ENCODE measurements at places on chromosomes 6 and 20.

GRCh38 chr6:79453558-79454042 lies 83.6 kb downstream of the LCA5 start:
- no peak for DNase-seq

DNA sequence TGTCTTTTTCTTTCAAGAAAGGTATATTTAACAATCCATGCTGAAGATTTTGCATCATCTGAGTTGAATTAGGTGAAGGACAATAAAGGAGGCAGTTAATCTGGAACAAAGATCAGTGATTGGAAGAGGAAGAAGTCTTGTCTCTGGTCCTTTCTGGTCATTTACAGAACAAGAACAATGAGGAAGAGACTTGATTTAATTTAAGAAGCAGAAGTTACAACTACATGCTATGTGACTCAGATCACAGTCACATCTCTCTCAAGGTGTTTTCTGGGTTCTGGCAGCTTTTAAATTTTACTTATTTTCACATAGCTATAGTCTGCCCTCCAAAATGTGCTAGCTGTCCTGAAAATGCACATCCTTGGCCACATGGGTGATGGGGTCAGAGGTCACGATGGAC lies 53.5 kb upstream of the DEK start:
- DNase-seq, result no peak

DNA sequence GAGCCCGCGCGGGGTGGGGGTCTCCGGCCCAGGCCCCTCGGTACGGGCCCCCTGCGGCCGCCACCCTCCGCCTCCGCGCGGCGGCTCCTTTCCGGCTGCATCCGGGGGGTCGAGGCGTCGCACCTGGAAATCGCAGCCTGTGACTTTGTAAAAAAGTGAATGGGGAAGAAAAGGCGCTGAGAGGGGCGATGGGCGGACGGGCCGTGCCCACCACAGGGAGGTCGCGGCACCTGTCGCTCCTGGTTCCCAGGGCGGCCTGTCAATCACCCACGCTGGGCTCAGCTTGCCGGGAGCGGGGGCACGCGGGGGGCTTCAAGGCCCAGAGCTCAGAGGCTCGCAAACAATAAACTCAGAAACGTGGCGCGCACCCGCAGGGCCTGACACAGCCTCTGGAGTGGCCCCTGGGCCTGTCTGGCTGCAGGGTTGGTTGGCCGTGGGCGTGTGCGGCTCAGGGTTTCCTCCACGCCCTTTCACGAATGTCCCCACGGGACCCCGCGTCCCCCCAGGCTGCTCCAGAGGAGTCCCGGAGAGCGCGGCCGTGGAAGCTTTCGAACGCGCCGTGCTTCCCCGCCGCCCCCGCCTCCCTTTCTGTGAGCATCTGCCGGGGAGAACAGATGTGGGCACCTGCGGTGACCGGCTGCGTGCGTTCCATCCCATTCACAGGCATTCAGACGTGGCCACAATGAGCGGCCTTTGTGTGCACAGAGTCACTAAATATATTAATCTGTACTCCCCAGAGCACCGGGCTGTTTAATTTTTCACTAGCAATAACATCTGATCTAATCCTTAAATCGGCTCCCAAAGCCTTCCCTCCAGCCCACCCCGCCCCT lies 6.1 kb upstream of the DLL1 start:
- peak; percentile 39 for DNase-seq

- DNase-seq, result no peak
These were observed 19.3 kb downstream of the RIPOR2 start for GRCh38 chr6:24916496-24916895.

DNA sequence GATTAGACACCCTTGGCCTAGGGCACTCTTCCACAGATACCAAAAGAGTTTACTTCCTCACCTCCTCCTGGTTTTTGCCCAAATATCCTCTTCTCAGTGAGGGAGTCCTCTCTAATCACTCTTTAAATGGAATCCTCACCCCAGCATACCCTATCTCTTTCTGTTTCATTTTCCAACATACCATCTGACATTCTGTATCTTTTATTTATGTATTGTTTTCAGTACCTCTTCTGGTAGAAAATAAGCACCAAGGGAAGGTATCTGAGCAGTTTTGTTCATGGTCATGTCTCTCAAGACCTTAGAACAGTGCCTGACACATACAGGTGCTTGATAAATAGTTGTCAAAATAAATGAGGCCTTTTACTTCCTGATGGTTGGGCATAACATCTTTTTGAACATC lies 55.1 kb downstream of the KIAA0408 start:
- DNase-seq, result no peak

DNA sequence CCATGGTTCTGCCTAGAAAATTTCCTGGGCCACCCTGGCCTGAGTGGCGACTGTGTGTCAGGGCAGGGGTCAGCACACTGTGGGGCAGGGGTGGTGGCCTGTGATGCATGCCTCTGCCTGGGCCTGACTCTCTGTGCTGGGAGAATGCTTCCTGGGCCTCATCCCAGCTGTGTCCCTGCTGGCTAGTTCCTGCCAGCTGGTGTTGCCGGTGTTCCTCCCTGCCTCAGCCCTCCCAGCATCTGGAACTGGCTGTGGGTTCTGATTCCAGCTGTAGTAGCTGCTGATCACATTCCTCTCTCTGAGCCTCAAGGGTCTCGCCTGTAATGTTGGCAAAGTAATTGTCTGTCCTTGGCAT lies 101.5 kb downstream of the SYCP2 start:
- DNase-seq, result no peak

DNA sequence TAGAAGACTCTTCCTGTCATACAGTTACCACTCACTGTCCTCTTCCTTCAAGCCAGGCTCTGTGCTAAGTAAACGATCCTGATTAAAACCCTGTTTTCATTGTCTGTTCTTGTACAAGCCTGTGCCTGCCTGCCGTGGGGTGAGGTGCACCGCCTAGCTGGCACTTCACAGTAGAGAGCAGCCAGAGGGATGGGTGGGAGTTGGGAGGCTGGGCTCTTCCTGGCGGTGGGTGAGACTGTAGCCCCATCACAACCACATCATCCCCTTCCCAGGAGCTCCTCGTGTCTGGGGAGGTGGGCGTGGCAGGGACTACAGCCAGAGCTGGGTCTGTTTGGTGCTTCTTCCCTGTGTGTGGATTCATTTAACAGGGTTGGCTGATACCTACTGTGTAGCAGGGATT lies 382.0 kb downstream of the TAF4 start:
- DNase-seq, result no peak

- DNase-seq, result no peak
These were observed 144.0 kb downstream of the CDC5L start for GRCh38 chr6:44531442-44532015.

DNA sequence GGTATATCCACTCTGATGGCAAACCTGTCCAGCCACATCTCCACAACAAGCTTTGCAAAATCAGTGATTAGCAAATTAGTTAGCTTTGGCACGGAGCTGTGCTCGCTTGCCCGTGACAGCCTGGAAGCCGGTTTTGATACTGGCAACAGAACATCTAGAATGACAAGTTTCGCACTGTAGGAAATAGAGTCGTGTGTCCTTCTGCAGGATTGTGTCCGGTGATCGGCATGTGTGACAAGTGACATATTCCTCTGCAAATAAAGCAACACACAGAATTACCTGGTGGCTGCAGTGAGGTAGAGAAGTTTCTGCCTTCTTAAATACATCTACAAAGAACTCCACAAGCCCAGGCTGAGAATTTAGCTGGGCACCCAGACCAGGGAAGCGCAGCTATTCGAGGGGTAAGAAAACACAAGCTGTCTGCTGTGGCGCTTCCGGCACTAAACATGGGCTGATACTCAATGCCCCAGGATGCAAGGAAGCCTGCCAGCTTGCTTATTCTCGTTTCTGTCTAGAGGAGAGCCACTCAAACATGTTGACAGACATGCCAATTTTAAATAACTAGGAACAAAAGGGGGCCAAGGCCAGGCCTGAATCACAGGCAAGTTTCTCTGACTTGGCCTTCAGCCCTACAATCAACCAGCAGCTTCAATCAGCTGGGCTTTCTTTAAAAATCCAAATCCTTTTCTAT lies 22.2 kb downstream of the EIF2S2 start:
- no peak for DNase-seq

GRCh38 chr20:40233406-40233805 lies 455.6 kb downstream of the MAFB start:
- DNase-seq, result no peak

GRCh38 chr6:31814677-31815024 lies 432 bp downstream of the HSPA1L start:
- DNase-seq, result peak; percentile 59

- DNase-seq, result no peak
These were observed 45.3 kb downstream of the PRR18 start for GRCh38 chr6:166262743-166263515.

- no peak for DNase-seq
These were observed 318.0 kb upstream of the PTCHD4 start for GRCh38 chr6:48429021-48429420.

- no peak for DNase-seq
These were observed 71.9 kb downstream of the PTPN1 start for GRCh38 chr20:50582092-50582491.

GRCh38 chr20:34536798-34537394 lies 20.7 kb downstream of the DYNLRB1 start:
- no peak for DNase-seq

DNA sequence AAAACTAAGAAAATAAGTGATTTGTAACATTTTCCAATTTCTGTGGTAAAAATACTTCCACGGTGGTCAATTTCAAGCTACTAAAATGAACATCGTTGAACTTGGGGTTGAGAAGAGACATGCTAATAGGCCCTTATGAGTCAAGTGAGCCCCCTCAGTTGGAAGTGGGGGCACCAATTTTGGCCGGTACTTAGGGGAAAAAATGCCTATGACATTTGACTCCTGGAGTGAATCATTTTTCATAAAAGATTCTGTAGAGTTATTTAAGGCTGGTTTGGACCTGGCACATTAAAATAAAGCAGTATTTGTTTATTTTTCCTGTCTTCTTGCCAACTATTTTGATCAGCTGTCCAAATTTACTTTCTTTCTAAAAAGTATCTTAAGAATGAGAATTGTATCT lies 32.4 kb upstream of the CAP2 start:
- no peak for DNase-seq

DNA sequence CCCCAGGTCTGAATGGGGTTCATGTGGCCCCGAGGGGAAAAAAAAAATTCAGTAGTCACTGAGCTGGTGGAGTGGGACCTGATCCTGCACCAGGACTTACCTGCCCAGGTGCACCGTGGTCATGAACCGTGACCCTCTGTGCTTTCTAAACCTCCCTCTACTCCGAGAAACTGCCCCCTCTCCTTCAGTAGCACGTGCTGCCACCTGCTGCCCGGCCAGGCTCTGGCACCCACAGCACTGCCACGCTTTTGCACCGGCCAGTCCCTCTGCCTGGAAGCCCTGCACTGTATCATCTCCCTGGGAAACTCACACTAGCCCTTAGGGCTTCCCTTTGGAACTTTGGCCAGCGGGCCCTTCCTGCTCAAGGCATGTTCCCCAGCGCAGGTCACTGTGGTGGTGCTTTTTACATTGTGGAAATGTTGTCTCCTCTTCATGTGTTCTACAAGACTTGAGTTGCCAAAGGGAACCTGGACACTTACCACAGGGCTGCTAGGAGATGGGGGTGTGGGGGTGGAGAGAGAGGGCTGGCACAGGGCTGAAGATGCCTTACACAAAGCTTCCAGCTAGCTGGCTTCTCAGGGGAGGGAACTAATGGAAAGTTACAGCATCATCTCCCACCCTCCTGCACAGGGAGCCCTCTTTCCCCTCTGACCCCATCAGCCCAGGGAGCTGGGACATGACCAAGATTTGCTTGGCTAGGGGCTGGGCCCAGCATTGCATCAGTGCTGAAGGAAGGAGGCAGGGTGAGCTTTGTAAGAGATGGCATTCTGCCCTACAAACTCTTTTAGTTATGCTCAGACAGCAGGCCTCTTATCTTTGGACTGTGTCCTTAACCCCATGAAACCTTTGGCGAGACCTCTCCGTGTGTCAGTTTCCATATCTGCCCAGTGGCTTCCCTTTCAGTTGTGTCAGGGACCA lies 2.5 kb upstream of the PTPRT start:
- DNase-seq, result no peak

DNA sequence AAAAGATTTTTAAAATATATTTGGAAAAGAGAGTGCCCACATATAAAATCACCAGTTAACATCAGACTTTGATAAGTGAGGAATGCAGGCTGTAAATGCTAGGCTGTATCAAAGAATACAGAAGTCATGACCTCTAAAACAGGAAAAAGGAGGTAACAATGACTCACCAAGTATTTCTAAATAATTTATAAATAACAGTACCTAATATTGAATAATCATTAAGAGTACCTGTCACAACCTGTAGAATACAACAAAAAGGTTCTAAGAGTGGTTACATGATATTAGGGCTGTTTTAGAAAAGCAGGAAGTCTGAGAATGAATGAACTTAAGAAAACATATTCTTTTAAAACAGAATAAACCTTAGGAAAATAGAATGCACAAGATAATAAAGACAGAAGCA lies 173.1 kb upstream of the CST7 start:
- no peak for DNase-seq

DNA sequence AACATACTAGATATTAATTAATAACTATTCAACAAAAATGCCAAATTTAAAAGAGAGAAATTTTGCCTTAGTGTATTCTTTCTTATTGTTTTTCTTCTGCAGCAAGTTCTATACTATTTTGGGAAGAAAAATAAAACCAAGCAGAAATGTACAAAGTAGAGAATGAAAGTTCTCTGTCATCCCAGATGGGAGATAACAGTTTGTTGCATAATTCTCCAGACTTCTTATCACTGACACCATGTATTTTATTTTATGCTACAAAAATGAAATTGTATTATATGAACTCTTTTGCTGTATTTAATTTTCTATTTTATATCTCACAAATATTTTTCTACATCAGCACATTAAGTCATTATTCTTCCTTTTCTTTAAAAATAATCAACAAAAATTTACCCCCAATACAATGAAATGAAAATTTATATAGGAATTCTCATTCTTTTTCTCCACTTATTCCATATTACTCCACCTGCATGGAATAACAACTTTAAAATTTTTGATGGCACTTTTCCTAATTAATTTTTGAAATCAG lies 18.2 kb downstream of the TMEM244 start:
- no peak for DNase-seq

GRCh38 chr20:37789408-37789807 lies 95.6 kb downstream of the CTNNBL1 start:
- no peak for DNase-seq

- DNase-seq, result no peak
These were observed 43.3 kb upstream of the CTAGE9 start for GRCh38 chr6:131754088-131754487.

DNA sequence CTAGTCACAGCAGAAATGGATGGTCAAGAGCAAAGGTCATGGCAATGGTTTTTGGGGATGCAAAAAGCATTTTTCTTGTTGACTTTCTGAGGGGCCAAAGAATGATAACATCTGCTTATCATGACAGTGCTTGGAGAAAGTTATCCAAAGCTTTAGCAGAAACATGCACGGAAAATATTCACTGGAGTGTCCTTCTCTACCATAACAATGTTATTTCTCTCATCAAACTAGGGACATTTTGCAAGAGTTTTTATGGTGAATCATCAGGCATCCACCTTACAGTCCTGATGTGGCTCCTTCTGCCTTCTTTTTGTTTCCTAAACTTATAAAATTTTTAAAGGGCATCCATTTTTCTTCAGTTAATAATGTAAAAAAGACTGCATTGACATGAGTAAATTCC lies 302.3 kb downstream of the HIVEP2 start:
- no peak for DNase-seq

- DNase-seq, result no peak
These were observed 42.6 kb upstream of the IFNGR1 start for GRCh38 chr6:137261761-137262160.

All from hypothalamus (tissue), 51 donors.